Activated CD8-positive, alpha-beta memory T cell treated with anti-CD3 and anti-CD28 coated beads for 4 hours (primary cell): ENCODE measurements at places on chromosomes 6 and 20.

- DNase-seq, result no peak
Measured at GRCh38 chr20:10111139-10111958, 76.6 kb downstream of the ANKEF1 start.

GRCh38 chr20:60960500-60960899, 291.6 kb upstream of the CDH4 start:
- no peak for DNase-seq

DNA sequence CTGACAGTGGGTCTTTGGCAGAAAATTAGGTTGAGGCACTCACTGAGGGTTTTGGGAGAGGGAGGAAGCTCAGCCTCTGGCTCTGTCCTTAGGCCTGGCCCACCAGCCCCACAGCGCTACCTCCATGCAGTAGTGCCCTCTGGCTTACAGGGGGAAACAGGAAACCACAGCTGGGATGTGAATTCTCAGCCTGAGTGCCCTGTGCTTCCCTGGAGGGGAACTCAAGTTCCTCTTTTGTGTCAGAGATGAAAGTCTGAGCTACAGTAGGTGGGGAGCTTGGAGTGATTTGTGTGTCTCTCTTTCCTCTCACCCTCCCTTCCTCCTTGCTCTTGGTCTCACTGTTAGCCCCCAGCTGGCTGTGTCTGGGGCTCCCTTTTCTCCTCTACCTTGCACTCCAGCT, 48.2 kb upstream of the BLCAP start:
- no peak for DNase-seq

- no peak for DNase-seq
Measured at GRCh38 chr6:69456086-69456485, 340.7 kb downstream of the LMBRD1 start.

DNA sequence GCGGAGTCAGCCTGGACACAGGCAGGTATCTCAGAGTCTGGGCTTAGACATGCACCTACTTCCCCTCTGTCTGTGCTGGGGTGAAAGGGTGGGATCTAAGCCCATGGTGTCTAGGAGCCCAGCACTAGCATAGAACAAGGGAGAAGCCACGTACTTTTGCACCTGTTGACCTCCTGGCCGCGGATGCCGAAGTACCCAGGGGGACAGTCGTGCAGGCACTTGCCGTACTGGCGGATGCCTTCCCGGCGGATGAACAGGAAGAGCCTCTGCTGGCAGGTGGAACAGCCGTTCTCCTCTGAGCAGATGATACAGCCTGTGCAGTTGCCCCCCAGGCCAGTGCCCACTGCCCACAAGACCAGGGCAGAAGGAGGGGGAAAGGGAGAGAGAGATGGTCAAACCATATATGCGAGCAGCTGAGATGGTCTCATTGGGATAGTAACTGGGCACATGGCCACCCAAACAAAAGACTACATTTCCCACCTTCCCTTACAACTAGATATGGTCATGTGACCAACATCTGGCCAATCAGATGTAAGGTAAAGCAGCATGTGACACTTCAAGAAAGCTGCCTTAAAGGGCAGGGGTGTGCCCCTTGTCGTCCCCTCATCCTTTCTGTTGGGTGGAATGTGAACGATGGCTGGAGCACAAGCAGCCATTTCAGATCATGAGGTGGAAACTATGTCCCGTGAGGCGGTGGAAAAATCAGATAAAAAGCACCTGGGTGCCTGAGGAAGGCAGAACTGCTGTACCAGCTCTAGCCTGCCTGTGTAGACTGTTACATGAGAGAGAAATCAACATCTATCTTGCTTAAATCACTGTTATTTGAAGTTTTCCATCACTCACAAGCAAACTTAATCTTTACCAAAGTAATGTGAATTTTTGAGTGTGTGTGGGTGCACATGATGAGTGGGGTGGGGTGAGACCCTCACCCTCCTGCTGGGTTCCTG, 34.0 kb downstream of the RSPO4 start:
- DNase-seq, result no peak

DNA sequence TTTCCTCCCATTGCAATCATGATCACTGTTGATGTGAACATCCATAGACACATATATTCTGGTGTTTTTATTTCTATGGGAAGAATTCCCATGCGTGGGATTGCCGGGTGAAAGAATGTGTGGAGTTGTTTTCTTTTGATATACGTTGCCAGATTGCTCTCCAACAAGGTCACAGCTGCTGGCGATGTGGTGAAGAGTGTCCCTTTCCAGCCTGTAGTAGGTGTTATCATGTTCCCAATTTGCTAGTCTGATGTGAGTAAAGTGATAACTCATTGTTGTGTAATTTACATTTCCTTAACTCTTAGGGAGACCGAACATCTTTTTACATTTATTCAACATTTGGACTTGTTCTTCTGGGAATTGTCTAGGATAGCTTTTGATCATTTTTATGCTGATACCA, 14.5 kb upstream of the ELMO2 start:
- no peak for DNase-seq

DNA sequence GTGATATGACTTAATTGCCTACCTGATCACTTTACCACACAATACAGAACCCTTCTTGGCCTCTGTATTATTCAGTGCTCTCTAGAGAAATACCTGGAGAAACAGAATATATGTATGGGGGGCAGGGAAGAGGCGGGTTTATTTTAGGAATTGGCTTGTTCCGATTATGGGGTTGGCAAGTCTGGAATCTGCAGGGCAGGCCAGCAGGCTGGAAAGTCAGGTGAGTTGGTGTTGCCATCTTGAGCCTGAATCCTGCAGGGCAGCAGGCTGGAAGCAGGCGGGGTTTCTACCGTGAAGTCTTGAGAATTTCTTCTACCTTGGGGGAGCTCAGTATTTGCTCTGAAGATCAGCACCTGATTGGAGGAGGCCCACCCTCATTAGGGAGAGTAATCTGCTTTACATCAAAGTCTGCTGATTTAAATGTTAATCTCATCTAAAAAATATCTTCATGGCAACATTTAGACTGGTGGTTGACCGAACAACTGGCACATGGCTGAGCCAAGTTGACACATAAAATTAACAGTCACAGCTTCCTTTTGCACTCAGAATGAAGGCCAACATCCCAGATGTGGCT, 193.9 kb downstream of the ZDHHC14 start:
- no peak for DNase-seq

DNA sequence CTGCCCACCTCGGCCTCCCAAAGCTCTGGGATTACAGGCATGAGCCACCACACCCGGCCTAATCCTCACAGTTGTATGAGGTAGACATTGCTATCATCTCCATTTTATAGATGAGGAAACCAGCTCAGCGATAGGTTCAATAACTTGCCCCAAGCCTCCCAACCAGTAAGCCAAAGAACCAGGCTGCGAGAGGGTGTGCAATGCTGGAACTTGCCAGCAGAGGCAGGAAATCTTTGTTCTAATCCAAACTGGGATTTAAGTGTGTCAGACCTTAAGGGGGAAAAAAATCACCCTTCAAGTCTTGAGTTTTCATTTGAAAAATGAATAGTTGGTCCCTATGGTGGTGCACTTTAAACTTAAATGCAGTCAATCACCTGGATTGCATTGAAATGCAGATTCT, 20.1 kb upstream of the RNGTT start:
- DNase-seq, result no peak

DNA sequence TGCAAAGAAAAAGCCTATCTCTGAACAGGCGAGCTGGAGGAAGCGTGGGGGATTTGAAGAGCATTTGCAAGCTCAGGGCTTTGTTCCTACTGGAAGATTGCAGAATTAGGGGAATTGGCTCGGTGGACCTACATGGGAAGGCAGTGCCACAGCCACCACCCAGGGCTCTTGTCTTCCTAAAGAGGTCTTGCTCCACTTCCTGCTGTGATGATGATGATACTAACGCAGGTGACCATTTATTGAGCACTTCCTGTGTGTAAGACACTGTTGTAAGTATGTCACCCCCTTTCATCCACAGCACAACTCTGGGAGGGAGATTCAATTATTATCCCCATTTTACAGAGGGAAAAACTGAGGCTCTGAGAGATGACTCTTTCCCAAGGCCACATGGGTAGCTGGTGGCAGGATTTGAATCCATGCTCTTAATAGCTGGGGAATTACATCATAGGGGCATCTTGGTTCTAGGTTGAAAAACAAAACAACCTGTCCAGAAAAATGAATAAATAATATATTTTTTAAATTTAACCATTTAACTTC, 41.2 kb downstream of the BMP7 start:
- DNase-seq, result no peak

- DNase-seq, result no peak
Measured at GRCh38 chr20:44219170-44219730, 8.7 kb upstream of the OSER1 start.

GRCh38 chr6:36599791-36600209, 5.6 kb downstream of the SRSF3 start:
- DNase-seq, result no peak

DNA sequence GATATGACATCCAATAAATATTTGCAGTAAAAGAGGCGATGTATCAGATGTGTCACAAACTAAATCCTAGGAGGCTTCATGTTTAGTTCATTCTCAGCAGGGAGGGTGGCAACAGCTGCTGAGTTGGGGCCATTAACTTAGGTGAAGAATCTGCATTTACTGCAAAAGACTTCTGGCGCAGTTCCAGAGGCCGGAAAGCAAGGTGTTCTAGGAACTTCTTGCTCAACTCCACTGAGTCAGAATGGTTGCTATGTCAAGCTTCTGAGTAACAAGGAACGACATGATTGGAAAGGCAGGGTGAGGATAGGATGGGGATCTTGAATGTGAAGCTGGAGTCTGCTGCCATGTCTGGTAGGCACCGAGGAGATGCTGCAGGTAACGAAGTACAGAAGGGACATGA, 11.7 kb downstream of the ADNP start:
- no peak for DNase-seq

DNA sequence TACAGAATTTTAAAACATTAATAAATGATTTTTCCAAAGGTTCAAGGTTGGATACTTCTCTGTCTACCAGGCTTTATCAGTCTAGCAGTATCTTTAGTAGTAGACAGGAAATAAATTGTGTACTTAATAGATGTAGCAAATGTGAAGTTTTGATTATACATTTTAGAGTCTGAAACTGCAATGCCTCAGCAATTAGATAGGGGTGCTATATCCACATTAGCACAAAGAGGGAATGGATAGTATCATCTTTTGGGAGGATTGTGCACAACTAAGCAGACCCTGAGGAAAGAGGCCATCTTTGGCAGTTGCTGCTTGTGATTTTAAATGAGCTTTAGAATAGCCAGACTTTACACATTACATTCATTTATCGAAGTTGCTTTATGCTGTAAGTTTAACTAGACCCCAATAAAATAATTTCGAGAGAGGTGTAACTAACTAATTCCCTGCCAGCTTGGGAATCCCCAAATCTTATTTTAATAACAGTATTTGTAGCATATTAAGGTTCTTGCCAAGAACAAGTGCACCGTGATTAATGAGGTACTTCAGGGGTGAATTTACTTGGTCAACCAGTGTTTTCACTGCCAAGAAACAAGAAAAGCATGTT, 2.8 kb downstream of the KCNQ5 start:
- no peak for DNase-seq
